ENCODE measurements at places on chromosomes 1 and 21.
A peak's percentile ranks its signal among the peaks of the same experiment; 100 is the strongest.

DNA sequence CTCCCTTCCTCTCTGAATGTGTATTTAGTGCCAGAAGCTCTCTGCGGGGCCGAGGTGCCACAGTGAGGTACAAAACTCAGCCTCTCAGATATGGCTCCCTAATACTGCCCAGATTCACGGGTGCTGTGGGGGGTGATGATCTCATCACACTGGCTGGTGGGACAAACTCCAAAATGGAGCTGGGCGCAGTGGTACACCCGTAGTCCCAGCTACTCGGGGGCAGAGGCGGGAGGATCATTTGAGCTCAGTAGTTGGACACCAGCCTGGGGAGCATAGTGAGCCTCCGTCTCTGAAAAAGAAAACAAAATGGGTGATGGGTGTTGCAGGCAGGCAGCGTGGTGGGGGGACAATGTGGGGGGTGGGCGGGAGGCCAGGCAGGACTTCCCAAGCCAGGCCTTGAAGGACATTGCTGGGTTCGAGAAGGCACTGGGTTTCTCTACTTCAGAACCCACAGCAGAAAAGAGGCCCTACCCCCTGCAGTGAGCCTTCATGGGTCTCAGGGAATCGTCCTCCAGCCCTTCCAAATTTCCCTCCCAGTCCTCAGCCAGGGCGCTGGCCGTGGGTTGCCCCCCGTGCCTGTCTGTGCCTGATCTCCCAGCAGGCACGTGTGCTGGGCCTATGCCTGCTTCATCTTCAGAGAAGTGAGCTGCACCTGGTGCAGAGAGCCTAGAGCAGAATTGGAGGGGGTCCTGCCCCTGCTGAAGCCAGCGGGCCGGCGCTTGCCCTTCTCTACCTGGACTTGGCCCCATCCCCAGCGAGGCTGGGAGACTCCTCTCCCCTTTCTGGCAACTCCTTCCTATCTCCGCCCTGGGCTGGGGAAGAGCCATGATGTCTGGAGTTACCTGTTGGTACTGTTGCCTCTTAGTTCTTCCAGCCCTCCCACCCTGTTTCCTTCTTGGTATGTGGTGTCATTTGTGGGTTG, 14.0 kb downstream of the H6PD start:
- no peak for DNase-seq

DNA sequence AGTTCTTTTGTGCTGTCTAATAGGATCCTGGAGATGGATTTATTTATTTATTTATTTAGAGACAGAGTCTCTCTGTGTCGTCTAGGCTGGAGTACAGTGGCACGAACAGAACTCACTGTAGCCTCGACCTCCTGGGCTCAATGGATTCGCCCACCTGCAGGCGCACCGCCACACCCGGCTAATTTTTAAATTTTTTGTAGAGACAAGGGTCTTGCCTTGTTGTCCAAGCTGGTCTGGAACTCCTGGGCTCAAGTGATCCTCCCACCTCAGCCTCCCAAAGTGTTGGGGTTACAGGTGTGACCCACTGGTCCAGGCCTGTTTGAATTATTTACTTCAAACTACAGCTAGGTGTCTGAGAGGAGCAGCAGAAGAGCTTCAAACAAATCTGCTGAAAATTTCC, 9.6 kb upstream of the SPEN start:
- no peak for DNase-seq

DNA sequence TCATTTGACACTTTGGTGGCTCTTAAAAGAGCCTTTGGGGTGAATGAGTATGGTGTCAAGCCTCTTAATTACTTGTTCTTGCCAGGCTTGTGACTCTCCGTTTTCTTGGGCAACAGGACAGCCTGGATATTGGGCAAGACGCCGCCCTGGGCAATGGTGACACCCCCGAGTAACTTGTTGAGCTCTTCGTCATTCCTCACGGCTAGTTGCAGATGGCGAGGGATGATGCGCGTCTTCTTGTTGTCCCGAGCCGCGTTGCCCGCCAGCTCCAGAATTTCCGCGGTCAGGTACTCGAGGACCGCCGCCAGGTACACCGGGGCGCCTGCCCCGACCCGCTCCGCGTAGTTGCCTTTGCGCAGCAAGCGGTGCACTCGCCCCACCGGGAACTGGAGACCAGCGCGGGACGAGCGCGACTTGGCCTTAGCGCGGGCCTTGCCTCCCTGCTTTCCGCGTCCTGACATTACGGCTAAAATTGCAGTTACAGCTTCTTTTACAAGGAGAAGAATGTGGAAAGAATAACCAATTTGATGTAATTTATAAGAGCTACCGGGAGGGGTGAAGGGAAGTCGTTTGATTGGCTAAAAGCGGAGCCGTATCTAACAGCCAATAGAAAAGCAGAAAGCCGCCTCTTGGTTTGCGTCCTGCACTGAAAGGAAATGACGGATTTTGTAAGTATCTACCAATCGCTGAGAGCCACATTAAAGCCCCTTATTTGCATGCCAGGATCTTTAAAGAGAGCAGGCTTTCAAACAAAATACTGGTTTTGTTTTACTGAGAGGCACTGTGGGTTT, 11.7 kb upstream of the BOLA1 start:
- DNase-seq = peak; percentile 68

DNA sequence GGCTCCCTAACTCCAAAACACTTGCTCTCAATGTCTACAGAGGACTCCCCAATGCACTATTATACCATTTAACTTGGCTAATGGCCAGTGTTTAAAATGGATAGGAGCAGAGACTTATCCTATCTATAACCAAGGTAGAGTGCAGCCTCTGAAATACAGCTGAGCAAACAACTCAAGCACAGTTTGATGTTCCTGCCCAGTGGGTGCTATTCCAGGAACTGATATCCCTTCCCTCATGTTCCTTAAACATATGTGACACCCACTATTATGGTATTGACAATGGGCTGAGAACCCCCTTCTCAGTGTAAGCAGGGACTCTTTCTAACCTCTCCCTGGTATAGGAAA, 51.7 kb downstream of the SH3GLB1 start:
- no peak for DNase-seq

DNA sequence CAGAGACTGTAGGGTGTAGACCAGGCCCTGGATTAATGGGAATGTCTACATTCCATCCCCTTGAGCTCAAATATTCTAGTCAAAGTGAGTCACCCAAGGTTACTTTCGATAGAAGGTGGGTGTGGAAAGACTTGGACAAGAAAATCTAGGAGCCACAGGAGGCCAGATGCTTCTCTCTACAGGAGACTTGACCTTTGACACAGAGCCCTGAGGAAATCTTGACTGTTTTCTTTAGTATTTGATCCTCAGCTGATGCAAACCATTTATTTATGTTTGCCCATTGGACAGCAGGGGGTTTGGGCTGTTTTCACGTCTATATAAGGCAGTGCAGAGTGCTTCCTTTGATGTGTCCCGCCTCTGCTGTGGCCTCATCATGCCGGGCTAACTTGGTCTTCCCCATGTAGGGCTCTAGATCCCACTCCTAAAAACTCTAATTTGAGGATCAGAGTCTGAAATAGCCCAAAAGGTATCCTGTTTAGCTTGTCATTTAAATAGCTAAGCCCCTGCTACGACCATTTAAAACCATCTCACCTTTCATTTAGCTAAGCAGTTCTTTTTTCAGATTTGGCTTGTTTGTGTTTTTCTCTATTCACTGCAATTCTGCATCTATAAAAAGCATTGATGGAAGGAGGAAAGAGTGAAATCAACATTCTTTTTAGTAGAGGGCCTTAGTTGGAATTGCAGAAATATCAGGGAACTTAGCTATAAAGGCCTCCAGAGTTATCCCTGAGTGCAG, 15.5 kb upstream of the MAP3K7CL start:
- DNase-seq = no peak

GRCh38 chr21:23223882-23224281, 2225.7 kb downstream of the NCAM2 start:
- no peak for DNase-seq

DNA sequence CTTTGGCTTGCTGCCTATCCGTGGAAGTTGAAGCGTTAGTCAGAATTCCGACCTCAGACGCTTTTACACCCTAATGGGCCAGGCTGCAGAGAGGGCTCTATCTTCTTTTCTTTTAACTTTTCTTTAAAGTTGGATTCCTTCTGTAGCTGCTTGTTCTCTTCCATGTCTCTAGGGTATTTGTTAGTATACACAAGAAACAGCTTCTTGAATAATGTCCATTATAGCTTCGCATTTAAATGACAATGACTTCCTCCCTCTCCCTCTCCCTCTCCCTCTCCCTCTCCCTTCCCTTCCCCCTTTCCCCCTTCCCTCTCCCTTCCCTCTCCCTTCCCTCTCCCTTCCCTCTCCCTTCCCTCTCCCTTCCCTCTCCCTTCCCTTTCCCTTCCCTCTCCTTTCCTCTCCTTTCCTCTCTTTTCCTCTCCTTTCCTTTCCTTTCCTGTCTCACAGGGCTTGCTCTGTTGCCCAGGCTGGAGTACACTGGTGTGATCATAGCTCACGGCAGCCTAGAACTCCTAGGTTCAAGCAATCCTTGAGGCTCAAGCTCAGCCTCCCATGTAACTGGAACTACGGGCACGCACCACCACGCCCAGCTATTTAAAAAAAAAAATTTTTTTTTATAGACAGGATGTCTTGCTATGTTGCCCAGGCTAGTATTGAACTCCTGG, 33.0 kb downstream of the RIPPLY3 start:
- DNase-seq = no peak

DNA sequence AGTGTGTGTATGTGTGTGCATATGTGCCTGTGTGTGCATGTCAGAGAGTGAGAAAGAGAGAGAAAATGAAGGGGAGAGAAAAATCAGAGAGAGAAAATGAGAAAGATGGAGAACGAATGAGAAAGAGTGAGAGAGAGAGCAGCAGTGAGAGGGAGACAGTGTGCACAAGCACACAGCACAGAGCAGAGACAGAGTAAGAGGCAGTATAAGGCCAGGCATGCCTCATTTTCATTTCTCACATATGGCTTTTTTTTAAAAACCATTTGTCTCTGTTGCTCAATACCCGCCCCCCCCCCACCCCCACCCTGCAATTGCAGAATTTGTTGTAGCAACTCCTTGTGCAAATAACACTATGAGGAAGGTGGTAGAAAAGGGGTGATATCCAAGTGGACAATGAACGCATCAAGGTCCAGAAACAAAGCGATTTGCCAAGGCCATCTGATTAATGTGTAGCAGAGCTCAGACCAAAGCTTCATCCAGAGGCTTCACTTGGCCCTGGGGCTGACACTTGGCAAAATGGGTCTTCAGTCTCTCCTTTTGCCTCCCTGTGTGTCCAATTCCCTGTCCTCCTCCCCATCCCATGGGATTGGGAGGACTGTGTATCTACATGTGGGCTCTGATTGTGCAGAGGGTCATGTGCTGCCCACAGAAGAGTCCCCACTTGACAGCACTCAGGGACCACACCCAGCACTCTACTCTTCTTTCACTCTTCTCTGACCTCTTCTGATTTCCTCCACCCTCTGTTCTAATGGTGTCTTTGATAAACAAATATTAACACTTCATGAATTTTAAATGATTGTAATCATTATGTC, 38.9 kb upstream of the HSD3B1 start:
- DNase-seq = no peak

- DNase-seq = no peak
These were observed 66.7 kb downstream of the SLC45A1 start for GRCh38 chr1:8384577-8384976.

DNA sequence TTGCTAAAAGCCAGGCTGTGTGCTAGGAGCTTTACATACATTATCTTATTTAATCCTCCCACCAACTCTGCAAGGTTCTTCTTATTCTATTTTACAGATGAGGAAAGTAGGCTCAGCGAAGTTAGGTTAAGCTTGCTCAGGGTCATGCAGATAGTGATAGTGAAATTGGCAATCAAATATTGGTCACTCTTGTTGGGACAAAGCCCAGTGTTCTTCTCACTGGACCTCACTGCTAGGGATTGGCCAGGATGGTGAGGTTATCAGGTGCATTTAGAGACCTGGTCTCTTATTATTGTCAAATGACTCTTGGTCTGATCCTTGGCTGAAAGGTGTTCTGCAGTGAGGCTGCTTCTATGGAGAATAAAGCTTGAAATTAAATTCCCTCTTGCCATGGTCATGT, 145.1 kb downstream of the CNIH3 start:
- no peak for DNase-seq

Data from effector memory CD4-positive, alpha-beta T cell (primary cell).